ENCODE measurements at places on chromosomes 16 and 17. TPM values are rescaled to one million over a fixed set of nuclear protein-coding genes. Genes with fewer than 3 reads are reported as not detected.

DNA sequence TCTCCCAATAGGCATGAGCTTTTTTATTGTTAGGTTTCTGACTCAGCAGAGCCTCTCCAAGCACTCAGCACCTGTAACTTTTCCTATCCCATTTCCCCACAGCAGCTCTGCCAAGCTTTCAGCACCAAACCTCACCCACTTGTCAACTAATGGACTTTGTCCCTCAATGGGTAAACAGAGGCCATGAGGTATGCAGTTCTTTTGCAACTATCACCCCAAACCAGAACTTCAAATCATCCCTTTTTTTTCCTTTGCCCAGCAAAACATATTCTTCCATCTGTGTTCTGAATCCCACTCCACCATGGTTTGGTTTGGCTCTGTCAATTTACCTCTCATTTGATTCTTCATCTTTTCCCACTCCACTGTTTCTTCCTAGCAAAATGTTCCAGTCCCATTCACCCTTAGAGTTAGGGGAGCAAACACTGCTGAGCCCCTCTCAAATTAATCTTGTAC is 58.1 kb downstream of the TOX3 start:
- DNase-seq, result no peak

DNA sequence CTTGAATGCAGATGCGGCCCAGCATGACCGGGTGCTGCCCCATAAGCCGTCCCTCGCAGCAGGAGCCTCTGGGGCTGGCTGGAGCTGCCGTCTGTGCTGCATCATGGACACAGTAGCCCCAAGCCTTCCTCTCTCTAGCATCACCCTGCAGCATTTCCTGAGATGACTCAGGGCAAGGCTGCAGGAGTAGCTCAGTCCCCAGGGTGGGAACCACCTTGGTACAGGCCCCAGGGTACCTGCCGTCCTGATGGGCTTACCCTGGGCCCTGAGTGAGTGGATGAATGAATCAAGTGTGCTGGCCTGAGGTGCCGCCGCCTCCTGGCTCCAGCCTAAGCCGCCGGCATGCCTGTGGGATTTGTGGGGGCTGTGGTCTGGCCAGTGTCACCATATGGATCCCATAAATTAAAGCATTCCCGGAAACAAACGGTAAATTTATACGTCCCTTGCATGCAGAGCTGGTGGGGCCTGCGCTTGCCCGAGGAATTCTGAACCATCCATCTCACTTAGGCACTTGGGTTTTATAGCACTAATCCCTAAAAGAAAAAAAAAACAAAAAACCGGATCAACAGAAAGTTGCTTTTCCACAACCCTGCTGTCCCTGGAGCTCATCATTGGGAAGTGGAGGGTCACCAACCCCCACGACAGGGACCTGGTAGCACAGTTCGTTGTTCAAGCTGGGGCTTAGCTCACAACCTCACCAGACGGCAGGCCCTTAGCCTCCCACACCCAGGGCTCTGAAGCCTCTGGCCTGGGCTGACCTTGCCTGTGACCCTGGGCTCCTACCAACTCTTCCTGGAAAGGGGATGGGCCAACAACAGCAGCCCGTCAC is 242.6 kb upstream of the CIBAR2 start:
- no peak for DNase-seq

DNA sequence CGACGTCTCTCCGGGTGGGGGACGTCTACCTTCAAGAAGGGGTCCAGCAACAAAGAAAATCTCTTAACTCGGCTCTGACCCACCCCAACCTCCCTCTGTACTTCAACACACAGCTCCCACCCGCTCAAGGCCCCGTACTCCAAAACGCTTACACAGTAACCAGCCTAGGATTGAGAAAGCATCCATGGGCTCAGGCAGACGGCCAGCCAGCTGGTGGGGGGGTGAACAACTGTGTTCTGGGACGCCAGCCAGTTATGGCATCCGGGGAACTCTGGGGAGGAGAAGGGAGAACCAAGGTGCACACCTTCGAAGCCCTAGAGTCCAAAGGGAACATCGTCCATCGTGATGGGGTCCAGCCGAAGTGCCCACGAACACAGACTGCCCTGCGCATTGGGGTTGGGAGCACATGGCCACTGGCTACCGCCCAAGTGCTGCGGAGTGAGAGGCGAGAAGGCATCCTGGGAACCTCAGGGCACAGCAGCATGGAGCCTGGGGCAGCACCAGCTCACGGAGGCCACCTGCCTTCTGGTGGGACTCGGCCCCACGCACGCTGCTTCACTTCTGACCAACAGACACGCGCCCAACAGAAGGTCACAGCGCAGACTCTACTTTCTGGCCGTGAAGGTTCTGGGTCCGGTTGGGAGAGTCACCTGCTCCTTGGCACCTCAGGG is 14.3 kb downstream of the SLC16A3 start:
- no peak for DNase-seq

GRCh38 chr17:29546085-29546484 is 20.8 kb downstream of the ABHD15 start:
- DNase-seq, result no peak

GRCh38 chr16:86060381-86061317 is 161.7 kb downstream of the IRF8 start:
- no peak for DNase-seq

GRCh38 chr17:82114447-82114846 is 16.4 kb upstream of the FASN start:
- DNase-seq, result no peak

DNA sequence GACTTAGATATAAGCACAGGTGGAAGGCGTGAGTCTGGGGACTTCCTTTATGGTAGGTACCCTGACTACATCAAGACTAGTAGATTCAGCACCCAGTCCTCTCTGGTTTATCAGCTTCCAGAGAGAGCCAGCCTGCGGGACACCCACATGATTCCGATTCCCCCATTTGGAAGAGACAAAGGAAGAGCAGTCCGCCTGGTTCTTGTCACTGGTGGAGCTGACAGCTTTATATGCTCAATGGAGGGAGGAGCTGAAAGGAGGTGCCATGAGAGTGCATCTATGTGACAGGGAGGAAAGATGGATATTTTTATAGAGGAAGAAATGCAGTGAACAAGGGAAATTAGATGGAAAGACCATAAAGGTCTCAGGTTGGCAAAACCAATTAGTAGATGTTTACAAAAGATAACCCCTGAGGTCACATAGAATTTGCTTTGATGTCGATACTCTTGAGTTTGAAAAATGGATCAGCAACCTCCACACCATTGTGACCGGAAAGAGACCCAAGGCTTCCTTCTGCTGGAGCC is 437.7 kb downstream of the PMP22 start:
- no peak for DNase-seq

DNA sequence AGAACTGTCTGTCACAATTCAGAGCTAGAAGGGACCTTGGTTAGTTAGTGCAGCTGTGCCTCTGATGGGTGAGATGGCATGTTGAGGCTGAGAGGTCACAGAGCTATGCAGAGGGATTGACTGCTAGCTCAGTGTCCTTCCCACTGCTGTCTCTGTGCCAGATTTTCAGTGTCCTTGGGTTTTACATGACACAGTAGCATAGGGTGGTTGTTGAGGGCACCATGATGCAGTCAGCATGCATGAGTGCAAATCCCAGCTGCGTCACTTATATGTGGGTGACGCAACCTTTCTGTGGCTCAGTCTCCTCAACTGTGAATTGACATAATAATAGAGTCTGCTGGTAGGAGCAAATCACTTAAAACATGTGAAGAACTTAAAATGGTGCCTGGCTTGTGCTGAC is 2.7 kb downstream of the MT1A start:
- no peak for DNase-seq

DNA sequence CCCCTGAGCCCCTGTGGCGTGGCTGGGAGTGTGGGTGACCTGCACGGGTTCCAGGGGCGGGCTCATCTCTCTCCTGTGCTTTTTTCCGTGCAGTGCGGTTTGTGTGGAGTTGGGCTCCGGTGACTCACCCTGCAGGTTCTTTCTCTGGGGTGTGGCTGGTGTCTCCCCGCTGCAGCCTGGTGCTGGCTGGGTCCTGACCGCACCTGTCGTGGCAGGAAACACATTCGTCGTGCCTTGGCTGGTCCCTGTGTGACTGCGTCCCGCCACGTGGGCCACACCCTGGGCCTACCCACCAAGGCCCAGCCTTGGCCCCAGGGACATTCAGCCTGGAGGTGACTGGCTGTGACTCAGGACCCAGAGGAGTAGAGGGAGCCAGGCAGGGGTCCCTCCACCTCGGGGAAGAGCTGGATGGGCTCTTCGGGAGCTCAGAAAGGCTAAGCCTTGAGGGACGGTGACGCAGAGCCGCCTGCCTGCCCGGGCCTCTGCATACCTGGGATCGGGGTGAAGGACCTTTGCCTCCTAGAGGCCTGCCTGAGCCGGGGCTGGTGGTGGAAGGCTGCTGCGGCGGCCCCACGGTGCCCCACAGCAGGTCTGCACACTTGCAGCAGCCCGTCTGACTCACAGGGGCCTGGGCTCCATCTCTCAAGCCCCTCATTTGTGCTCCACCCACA is 7.8 kb downstream of the TRAF7 start:
- DNase-seq, result no peak

GRCh38 chr16:76614269-76614668 is 337.1 kb downstream of the CNTNAP4 start:
- no peak for DNase-seq

The CFAP97D1 gene
- 0.07 TPM for total RNA-seq

The PLK1 gene
- 135 TPM for total RNA-seq
